CD14-positive monocyte (primary cell): ENCODE measurements at places on chromosomes 16 and 17.

DNA sequence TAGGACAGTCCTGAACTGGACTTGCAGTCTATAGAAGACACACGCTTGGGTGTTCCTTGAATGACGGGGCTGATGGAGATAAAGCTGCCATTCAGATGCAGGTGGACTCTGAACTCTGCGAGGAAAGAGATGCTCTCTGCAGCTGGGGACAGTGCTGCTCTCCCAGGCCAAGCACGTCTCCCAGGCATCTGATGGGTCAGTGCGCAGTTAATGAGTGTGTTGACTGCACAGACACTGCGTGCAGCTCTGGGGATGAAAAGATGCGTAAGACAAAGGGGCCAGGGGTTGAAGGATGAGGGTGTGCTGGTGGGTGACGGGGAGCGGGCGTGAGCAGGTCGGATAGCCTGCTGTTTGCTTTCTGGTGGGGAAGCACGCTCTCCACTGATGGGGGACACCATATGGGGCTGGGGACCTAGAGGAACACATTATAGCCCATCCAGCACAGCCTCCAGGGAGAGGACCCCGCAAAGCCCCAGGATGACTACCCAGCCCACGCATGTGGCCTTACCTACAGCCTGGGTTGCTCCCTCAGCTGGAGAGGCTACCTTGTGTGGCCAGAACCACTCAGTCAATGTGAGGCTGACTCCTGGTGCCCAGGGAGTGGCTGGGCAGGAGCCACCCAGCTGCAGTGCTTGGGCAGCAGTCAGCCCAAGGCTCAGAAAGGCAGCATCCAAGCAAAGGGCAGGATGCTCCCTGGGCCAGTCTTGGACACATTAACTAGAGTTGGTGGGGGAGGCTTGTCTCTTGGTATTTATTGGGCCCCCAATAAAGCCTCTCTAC, 246.3 kb downstream of the RBFOX3 start:
- no peak for DNase-seq

GRCh38 chr17:64231567-64232141, 31.4 kb downstream of the TEX2 start:
- no peak for DNase-seq

DNA sequence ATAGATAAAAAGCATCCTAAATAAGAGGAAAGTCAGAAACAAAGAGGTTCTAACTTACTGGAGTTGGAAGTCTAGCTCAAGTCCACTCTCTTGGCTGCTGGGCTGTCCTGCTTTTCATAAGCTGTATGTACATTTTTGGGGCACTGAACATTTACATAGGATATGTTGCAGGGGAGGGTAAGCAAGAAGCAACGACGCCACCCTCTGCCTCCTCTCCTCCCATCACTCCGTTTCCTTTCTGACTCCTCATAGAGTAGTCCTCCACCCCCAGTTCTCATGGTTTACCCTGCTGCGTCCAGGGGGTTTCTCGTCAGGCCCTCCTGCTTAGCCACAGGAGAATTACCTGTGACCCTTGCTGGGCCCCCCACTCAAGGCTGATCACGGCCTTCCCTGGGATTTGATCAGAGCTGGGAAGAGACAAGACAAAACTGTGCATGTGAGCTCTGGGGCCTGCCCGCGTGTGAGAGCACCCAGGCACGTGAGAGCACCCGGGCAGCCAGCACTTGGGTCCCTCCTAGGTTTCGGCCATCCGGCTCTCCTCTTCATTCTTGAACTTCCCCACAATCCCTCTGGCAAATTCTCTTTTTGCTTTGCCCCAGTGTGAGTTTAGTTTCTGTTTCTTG, 37.1 kb downstream of the TMEM11 start:
- no peak for DNase-seq

DNA sequence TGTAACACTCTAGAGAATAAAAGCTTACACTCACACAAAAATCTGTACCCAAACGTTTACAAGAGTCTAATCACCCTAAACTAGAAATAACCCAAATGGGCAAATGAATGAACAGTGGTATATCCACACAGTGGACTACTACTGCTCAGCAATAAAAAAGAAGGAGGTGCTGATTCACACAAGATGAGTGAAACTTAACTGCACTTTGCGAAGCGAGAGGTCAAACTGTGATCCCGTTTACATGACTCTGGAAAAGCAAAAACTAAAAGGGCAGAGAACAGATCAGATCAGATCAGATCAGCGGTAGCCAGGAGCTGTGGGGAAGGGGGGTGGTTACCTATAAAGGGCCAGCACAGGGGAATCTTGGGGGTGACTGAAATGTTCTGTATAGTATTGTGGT, 113.4 kb downstream of the TRIM37 start:
- no peak for DNase-seq
